Muscle of arm (tissue), 14 donors: ENCODE measurements at places on chromosomes 12 and 14. TPM values are rescaled to one million over a fixed set of nuclear protein-coding genes. Genes with fewer than 3 reads are reported as not detected.

GRCh38 chr14:104984056-104984894, 1.3 kb upstream of the CLBA1 start:
- no peak for DNase-seq

GRCh38 chr14:78448164-78449094, 278.3 kb downstream of the NRXN3 start:
- peak; percentile 6 for DNase-seq

- no peak for DNase-seq
These were observed 17.1 kb upstream of the EMP1 start for GRCh38 chr12:13179211-13180074.

- peak; percentile 55 for DNase-seq
These were observed 6.4 kb downstream of the APOLD1 start for GRCh38 chr12:12791756-12792369.

DNA sequence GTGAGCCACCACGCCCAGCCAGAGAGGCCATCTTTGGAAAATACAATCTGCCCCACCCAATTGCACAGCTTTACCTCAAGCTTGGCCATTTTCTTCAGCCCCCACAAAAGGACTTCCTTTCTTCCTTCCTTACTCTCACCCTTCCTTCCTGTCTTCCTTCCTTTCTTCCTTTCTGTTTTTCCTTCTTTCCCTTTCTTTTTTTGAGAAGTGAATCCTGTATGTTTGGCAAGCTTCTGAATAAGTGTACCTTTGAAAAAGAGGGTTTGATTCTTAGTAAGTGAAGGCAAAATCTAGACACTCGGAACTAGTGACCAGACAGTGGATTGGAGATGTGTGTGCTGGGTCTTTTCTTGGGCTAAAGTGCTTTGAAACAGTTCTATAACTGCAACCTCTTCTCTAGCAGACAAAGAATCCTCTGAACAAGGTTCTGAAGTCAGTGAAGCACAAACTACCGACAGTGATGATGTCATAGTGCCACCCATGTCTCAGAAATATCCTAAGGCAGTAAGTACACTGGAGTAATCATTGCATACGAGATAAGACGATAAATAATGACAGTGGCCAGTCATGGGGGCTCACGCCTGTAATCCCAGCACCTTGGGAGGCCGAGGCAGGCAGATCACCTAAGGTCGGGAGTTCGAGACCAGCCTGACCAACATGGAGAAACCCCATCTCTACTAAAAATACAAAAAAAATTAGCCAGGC, 49.5 kb downstream of the SUPT16H start:
- DNase-seq, result no peak

DNA sequence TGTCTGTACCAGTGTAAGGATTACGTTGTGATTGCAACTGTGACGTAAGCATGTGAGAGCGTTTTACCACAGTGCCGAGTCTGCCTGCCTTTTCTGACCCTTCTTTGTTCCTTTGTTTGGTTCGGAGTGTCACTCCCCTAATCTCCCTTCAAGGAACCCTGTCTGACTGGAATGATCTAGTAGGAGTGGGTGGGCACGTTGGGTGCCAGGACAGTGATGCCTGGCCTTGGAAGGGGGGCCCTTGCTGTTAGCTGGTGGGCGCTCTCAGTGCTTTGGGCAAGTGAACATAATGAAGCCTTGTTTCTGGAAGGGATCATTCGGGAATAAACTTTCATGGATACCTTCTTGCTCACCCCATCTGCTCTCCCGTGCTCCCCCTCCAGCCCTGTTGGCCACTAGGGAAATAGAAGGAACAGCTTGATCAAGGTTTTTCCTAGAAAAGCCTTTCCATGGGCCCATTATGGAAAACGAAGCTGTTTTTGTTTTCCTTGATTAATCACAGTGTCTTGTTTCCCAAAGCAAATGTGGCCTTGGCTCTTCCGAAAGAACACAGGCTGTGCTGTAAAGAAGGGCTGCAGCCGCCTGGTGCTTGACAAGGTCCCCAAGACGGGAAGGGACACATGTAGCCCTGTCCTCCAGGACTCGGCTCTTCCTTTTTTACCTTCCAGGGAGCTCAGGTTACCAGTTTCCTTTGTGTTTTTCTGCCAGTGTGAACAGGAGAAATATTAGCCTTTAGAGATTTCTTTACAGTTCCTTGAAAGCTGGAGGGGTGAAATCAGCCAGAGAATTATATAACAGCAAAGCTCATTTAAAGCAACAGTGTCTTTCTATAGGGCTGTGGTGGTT, 215.5 kb downstream of the CRADD start:
- peak; percentile 61 for DNase-seq

DNA sequence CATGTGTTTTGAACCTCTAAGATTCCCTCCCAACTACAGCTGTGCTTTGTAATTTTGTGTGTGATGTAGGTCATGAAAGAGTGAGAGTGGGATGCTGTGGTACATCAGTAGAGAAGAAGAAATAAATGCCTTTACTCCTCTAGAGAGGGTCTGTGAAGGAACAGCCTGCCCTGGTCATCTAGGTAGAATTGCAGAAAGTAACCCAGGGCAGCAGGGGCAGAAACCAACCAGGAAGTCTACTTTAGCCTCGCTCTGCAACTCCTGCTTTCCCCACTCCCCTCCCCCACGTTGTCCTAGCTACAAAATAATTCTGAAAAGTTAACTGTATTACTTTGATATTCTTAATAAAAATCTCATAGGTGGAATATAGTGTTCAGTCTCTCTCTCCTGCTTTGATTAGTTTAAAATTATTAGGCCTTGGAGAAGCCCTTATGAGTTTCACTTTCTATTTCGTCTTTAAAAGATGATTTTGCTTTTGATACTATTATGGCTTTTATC, 7.5 kb downstream of the TBK1 start:
- peak; percentile 5 for DNase-seq

DNA sequence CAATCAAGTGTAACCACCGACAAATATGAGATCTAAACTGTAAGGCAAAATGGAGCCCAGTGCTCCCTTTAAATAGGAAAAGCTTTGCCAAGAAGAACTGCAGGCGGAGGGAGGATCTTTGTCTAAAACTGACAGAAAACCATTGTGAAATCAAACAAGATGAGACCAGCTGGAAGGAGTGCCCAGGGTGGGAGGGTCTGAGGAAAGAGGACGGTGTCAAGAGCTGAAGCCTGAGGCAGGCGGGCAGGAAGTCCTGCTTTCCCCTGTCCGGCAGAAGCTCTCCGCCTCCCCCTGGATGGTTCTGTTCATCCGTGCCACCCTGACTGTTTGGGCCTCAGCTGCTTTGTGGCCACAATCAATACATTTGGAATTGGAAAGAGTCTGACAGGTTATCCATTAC, 37.5 kb downstream of the CDC42BPB start:
- DNase-seq, result no peak

- DNase-seq, result no peak
These were observed 101.9 kb upstream of the OVCH1 start for GRCh38 chr12:29599381-29599780.

- no peak for DNase-seq
These were observed 6.3 kb upstream of the PZP start for GRCh38 chr12:9214534-9214933.

DNA sequence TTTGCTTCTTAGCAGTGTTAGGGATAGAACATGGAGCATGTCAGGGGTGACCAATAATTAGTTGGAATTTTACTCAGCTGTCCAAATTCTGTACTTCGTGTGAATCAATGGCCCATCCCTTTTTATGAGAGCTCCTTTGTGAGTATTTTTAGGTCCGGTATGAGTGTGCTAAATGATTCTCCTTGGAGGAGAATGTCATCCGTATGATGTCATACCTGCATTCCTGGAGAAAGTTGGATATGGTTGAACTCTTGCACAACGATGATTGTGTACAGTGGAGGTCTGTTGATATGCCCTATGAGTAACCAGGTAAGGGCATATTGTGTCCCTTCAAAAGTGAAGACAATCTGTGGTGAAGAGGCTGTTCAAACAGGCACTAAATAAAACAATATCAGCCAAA, 400.8 kb downstream of the GXYLT1 start:
- no peak for DNase-seq

DNA sequence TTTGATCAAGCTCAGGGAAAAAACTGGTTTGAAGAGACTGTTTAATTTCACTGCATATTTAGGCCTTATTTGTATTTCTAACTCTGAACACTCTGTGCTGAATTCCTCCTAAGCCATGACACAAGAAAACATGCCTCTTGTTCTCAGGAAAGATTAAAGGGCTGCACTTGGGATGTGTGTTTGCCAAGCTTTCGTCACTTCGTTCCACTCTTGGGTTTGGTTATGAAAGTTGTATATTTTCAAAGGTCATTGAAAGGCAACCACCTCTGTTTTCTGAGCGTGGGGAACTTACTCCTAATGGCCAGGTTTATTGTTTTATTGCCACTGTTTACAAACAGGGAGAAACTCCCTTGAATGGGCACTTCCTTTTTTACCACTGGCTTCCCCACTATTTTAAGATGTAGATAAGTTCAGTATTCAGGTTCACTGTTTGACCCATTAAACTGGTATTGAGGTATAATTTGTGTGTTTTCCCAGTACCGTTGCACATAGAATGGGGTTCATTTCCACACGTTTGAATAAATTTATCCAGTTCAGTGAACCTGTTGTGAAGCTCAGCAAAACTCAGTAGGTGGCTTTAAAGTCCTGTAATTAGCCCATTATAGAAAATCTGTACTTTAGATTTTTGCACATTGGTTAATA, 65.3 kb downstream of the NKX2-1 start:
- DNase-seq, result no peak

- no peak for DNase-seq
These were observed 138.7 kb downstream of the TTC7B start for GRCh38 chr14:90677484-90678050.

DNA sequence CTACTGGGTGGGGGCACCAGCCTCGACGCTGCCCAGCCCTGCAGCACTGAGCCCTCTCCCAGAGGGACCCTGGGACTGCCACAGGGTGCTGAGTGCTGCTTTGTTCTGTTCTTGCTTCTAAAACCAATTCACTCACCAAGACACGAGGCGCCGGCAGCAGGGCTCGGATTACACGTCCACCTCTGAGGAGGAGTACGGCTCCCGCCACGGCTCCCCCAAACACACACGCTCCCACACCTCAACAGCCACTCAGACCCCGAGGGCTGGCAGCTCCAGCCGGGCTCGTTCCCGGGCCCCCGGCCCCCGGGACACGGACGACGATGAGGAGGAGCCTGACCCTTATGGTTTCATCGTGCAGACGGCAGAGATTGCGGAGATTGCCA, 24.3 kb downstream of the CEP170B start:
- DNase-seq, result no peak

GRCh38 chr14:61491876-61492434, 170.6 kb downstream of the PRKCH start:
- DNase-seq, result no peak

GRCh38 chr14:28461389-28461788, 305.2 kb upstream of the FOXG1 start:
- DNase-seq, result no peak

DNA sequence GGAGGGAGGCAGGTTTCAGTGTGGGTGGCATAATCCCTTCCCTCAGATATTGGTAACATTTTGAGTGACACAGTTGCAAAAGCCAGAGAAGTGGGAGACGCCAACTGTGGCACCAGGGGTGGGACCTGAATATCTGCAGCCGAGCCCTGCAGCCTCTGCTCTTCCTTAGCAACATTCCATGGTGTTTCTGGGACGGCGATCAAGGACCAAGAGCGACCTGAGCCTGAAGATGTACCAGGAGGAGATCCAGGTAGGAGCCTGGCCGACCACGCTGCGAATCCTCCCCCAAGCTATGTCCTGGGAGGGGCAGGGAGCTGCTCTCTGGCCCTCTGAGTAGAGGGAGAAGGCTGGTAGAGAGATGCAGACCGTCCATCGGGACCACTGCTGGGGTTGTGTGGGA, 41.8 kb downstream of the SLC8B1 start:
- DNase-seq, result no peak

DNA sequence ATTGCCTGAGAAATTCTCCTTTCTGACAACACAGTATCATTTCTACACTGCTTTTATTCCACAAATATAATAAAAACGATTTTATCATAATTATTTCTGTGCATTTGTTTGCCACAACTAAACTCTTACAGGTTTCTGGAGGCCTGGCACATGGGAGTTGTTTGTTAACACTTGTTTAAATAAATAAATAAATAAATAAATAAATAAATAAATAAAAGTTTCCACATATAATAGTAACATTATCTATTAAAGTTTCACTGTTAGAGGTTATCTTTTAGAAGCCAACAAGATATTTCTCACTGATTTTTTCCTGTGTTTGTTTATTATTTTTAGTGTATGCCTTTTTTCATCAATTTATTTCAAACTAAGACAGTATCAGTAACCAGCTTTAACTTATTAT, 323.3 kb downstream of the FOXG1 start:
- DNase-seq, result no peak

DNA sequence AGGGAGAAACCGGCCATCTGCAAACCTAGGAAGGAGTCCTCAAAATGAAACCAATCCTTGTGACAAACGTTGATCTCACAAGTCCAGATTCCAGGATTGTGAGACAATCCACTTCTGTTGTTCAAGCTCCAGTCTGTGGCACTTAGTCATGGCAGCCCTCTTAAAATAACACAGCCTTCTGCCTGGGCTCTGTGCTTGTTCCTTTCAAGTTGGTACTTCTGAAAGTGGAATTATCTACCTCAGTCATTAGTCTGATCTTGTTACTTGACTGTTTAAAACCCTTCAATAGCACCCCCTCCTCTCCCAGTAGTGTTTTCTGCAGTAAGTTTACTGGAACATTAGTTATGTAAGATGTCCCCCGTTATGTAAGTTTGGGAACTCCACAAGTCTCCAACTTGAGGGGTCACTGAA, 111.0 kb upstream of the HIF1A start:
- no peak for DNase-seq

- DNase-seq, result no peak
These were observed 19.5 kb downstream of the GPR68 start for GRCh38 chr14:91225025-91225424.

GRCh38 chr12:22626406-22626805, 1.4 kb downstream of the ETNK1 start:
- DNase-seq, result peak; percentile 12

DNA sequence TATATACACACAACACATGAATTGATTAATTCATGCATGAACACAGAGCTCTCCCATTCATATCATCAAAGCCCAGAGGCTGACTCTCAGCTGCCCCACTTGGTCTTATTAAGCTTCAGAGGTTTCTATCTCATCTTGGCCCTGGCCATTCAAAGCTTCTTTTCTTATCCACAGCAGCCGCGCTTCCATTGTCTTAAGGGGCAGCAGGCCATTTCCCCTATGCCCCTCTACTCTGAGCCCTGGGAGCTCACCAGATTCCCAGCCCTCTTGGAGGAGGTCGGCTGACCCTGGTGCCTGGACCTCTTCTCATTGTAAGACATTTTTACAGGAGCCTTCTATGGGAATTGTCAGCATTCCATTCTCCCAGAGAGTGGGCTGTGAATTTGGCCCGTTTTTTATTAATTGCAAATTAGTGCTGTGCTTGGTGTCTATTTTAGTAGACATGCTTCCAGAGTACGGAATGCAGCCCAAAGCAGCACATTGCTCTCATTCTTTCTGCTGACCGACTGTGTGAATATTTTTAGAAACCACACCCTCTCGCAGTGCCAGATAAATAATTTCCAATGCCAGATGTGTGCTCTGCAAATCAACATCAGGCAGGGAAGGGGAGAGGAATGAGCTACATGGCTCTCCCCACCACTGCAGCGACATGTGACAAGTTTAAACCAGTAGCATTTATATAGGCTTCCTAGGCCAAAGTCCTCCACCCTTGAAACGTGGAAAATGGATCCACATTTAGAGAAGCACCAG, 58.5 kb downstream of the NUAK1 start:
- DNase-seq, result peak; percentile 43

KCNA5 gene
- polyA plus RNA-seq, result 2.8 TPM

CISTR gene
- not detected for polyA plus RNA-seq

APOF gene
- not detected for polyA plus RNA-seq

GALNT9 gene
- polyA plus RNA-seq, result 1.6 TPM

GON7 gene
- 12.4 TPM for polyA plus RNA-seq

NFATC4 gene
- not detected for polyA plus RNA-seq

PRICKLE1 gene
- polyA plus RNA-seq, result 38.4 TPM

BCL11B gene
- polyA plus RNA-seq, result 3.6 TPM
